Stimulated activated CD8-positive, alpha-beta memory T cell treated with anti-CD3 and anti-CD28 coated beads, Interleukin-4, amount 100 ng/mL, for 1 hour (primary cell): ENCODE measurements at places on chromosomes 4 and X.

- DNase-seq = no peak
Observed at GRCh38 chr4:174377613-174378012, 93.9 kb downstream of the CEP44 start.

DNA sequence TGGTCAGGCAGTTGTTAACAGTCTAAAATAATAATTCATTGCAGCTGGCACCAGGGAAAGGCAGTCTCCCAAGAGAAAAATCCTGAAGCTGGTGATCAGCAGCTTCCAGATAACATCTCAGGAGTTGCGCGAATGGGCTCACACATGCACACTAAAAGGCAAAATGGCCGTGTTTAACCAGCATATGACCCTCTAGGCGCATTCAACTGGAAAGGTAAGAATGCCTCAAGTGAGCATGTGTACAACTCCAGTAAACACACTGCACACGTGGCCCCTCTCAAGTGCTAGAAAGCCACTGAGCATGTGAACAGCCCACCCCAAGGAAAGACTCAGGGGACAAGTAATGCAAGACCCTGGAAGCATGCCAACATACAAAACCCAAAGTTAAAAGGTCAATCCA lies 33.1 kb downstream of the STPG2 start:
- DNase-seq = no peak

DNA sequence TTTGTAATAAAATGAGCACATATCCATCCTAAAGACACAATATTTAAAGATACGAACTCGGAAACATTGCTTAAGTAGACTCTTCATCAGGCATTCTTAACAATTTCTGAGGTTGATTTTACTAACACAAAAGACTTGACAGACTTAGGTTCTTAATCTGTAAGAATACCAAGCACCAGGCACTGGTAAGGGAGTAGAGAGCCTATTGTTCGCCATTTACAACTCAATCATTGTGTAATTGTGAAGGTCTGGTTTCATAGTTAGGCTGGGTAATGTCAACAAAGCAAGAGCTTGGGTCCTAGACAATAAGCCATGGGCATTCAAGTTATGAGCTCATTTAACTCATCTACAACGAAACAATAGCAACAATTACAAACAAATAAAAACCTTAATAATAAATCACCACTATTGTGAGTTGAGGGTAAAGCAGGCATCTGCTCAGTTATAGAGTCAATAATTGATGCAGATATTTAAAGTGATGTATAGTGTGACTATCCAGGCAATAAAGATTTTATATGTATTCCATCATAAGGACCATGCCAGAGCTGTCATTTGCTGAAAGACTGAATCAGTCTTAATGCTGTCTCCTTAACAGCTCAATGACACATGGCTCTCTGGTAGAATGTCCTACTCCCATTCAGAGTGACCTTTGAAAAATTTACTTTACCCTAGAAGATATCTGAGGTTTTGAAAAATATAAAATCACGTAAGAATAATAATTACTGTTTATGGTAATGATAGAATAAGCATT lies 664.0 kb upstream of the PCDH7 start:
- no peak for DNase-seq

- no peak for DNase-seq
Observed at GRCh38 chr4:113223001-113223400, 173.5 kb downstream of the ANK2 start.

DNA sequence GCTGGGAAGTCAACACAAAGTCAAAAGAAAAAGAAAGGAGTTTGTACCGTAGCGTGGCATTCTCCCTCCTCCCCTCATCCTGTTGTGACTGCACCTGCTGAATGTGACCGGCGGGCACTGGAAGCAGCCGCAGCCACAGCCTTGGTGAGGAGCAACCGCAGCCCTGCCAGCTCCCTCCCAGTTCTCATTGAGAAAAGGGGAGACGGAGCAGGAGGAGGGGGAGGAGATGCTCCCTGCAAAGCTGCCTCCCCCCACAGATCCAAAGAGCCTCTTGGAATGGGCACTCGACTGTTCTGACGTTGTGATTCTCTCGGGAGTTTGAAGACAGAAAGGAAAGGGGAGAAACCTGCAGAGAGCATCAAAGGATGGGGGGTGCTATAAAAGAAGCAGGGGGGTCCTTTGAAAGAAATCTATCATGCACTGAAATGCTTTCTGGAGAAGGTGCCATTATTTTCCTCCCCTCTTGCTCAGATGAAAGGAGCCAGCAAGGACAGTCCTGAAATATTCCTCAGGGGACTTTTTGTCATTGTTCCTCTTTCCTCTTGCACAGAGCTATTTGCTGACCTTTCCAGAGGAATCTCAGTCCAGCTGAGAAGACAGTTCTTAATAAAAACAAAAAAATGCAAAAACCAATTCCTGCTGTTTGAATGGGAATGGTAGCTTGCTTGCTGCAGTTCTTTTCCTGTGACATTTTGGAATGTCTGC lies 429.7 kb downstream of the MAPK10 start:
- no peak for DNase-seq
